ENCODE measurements at places on chromosomes 13 and 19.

DNA sequence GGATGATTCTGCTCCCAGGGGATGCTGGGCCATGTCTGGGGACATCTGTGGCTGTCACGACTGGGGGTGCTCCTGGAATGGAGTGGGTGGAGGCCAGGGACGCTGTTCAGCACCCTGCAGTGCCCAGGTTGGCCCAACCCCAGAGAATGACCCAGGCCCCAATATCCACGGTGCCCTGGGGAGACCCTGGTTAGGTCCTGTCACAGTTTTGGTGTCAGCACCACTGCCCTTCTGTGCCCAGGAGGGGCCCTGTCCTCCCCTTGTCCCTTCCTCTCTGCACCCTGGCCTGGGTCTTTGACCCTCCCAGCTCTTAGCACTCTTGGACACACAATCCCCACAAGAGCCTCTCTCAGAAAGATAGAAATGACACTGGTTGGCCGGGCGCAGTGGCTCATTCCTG is 85.3 kb downstream of the GADD45B start:
- no peak for DNase-seq

GRCh38 chr19:547836-548720 is 4.2 kb downstream of the GZMM start:
- DNase-seq: no peak

GRCh38 chr19:23314505-23315251 is 64.5 kb upstream of the ZNF724 start:
- no peak for DNase-seq

DNA sequence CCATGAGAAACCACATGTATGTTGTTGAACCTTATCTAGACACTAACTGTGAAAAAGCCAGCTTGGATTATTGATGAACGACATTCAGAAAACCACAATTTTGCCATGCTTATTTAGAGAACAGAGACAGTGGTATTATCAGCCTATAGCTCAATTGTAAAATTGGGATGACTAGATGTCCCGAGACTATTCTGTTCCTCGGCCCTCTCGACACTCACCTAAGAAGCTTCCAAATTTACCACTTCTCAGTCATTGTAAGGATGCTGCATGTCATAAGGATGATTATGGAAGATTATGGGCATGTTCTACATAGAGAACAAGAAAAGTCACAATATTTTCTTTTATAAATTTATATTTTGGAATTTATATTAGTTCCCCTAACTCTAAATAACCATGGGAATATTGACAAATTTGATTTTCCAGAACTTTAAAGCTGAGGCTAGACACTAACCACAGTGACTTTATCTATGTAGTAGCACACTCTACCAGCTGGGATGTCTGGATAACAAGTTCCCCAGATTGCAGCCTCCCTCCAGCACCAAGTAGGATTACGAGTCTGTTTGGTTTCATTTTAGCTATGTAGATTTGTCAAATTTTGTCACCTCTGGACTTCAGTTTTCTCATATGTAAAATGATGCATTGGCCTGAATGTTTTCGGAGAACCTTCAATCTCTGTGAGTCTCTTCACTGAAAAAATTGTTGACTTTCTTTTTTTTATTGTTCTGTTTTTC is 513.6 kb downstream of the IRS2 start:
- no peak for DNase-seq

GRCh38 chr13:60009300-60010253 is 154.2 kb downstream of the DIAPH3 start:
- no peak for DNase-seq

DNA sequence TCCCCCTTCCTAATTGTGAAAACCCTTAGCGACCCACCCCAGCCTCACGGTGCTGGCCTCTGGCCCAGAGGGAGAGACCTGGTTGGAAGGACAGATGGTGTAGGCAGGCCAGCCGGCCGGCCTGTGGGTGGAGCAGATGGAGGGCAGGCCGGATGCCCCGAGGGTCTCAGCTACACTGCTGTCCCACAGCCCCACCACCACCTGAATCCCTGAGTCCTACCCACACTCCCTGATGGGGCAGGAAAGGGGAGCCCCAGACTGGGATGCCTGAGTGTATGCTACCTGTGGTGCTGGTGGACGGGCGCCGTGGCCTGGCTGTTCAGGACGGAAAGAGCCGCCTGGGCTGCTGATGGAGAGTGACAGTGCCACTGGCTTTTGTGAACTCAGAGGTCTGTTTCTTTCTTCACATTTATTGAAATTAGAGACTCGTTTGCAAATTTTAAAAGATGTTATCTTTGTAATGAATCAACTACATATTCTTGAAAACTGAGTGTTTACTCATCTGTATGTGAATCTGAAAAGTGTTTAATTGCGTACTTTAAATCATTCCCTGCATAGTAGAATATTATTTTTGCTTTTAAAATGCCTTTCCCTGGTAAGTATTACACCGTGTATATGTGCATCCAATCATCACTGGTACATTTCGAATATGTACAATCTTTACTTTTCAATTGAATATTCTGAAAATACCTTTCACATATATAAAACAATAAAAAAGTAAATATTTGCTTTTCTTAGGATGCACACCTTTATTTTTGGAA is 35.7 kb downstream of the TFDP1 start:
- no peak for DNase-seq

DNA sequence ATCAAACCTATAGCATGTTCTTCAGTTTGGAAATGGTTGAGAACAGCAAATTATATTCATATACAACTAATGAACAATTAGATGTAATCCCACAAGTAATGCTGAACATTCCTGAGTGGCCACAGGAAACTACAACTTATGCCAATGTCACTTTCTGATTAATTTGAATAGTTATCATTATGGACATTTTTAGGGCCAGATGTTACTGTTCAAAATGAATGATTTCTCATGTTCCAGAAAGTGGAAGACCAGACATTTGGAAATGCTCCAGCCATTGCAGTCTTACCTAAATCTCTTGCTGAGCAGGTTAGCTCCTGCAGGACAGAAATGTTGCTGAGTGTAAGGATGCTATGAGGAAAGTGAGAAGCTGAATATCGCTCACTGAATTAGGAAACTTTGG is 819.8 kb downstream of the PCDH9 start:
- DNase-seq: no peak

DNA sequence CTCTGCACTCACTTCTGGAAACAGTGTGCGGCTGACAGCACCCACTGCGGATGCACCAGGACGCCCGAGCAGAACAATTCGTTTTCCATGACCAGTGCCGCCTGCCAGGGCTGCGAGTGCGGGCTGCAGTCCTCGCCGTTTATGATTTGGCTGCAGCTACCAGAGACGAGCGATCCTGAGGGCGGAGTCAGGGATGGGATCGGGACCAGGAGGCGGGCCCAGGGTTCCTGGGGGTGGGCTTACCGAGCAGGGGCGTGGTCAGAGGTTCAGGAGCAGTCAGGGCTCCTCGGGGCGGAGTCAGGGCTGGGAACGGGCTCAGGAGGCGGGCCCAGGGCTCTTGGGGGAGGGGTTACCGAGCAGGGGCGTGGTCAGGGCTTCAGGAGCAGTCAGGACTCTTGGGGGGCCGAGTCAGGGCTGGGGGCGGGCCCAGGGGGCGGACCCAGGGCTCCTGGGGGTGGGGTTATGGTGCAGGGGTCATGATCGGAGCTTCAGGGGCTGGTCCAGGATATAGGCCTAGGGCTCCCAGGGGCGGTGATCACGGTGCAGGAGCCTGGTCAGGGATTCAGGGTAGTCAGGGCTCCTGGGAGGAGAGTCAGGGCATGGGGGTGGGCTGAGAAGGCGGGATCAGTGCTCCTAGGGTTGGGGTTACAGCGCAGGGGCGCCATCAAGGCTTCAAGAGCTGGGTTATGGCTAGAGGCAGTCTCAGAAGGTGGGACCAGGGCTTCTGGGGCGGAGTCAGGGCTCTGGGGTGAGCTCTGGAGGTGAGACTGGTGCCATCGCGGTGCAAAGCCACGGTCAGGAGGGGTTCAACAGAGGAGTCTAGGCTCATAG is 1.7 kb downstream of the KLK4 start:
- DNase-seq: no peak

DNA sequence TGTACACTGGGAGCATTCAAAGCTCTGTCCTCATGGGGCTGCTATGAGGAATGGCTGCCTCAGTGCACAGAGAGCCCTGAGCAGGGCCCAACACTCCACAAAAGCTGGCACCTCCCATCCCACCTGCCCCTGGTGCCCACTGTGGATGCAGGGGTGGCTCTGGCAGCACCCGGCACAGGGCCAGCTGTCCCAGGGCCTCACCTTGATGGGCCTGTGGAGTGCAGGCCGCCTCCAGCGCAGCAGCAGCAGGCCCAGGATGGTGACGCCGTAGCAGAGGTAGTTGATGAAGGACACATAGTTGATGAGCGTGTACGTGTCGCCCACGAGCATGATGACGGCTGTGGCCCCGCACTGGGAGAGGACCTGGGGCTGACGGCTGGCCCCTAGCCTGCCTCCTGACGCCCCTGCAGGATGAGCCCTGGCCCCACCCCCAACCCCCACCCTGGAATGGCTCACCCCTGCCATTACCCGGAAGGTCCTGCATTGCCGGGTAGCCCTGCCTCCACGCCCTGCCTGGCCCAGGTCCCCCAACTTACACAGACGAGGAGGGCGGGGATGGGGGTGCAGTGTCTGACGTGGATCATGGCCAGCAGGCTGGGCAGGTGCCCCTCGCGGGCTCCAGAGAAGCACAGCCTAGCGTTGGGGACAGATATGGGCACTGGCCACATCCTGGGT is 15.2 kb downstream of the SLC7A10 start:
- no peak for DNase-seq

GRCh38 chr19:39927076-39927475 is 7.4 kb downstream of the FCGBP start:
- DNase-seq: no peak

DNA sequence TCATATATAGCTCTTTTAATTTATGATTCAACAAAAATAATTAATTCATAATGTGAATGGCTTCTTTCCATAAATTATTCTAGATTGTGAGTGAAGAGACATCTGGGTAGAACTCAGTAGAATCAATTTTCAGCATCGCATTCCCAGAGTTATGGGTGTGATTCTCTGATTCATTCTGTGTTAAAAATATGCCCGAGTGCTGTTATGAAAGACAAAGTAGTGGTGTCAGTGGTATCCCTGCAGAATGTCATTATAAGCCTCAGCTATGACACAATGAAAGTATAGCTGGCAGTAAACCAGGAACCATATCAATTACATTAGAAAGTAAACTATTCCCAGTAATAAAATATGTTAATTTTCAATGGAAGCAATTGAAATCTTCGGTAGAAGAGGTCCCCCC is 480.5 kb upstream of the SLITRK1 start:
- DNase-seq: no peak

DNA sequence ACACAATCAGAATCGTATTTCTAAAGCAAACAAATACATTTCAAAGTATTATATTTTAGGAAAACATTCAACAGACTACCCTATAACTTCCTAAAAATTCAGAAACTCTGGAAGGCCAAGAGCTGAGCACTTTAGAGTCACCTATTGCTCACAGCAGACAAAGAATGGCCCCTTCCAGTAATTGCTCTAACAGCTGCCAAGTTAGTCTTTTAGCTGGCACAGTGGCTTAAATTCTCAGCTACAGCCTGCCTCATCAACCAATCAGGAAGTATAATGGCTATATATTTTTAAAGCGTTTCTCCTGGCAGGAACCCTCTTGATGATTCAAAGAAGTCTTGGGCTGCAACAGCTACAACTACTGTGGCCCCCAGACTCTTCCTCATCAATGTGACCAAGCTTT is 14.9 kb upstream of the SLITRK5 start:
- DNase-seq: no peak

GRCh38 chr13:40103864-40104263 is 448.4 kb downstream of the COG6 start:
- no peak for DNase-seq

DNA sequence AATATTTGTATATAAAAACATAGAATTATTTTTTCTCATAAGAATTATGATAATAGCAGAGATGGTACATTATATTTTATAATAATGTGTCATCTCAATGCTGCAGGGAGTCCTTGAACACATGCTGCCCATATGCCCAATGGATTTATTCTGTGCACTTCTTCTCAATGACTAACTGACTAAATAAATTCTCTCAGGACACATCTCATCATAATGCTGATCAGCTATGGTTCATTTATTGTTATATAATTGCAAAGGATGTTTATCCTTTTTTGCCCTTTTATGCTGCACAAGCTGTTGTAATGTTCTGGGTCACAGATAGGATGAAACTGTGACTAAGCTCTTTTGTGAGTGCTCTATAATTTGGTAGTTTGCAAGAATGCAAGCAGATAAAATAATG is 1273.3 kb upstream of the ATXN8OS start:
- no peak for DNase-seq

- DNase-seq: no peak
Observed at GRCh38 chr19:50315773-50316448, 13.3 kb downstream of the KCNC3 start.

- DNase-seq: no peak
Observed at GRCh38 chr19:39356647-39357046, 14.4 kb downstream of the SAMD4B start.

DNA sequence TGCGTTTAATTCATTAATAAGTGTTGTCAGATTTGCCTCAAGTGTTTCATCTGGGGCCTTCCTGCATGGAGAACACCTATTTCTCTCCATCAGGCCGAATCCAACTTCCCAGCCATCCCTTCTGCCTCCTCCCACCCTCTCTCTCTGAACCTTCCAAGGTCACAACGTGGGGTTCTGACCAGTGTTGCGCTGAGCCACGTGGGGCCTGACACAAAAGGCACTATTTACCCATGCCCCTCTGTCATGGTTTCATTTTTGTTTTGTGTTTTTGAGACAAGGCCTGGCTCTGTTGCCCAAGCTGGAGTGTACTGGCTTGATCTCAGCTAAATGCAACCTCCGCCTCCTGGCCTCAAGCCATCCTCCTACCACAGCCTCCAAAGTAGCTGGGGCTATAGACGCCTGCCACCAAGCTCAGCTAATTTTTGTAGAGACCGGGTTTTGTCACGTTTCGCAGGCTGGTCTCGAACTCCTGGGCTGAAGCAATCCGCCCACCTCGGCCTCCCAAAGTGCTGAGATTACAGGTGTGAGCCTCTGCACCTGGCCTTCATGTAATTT is 8.6 kb upstream of the IRGC start:
- no peak for DNase-seq

GRCh38 chr19:54572696-54573311 is 786 bp upstream of the LILRA2 start:
- no peak for DNase-seq

DNA sequence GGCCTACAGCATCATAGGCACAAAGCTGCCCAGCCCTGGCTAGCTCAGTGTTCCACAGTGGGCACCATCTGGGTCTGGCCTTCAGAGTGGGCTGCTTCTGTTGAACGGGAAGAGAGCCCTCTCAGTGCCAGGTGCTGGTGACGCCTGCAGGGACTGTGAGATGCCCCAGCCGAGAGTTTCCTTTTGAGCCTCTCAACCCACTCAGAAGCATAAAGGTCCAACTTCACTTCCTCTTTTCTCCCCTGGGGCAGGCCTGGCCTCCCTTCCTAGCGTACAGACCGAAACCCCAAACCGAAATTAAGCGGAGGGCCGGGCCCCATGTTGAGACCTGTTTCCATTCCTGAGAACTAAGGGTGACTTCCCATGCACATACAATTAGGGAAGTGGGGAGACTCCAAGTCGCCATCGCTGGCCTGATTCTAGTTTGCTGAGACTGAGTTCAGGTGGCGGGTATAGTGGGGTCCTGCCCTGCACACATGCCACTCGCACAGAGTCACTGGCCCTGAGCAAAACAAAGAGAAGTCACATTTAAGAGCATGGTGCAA is 6.9 kb downstream of the RAB8A start:
- DNase-seq: no peak

Data from CD4-positive, alpha-beta T cell (primary cell).